ENCODE measurements at places on chromosomes 5 and 9.
A peak's percentile ranks its signal among the peaks of the same experiment; 100 is the strongest.

DNA sequence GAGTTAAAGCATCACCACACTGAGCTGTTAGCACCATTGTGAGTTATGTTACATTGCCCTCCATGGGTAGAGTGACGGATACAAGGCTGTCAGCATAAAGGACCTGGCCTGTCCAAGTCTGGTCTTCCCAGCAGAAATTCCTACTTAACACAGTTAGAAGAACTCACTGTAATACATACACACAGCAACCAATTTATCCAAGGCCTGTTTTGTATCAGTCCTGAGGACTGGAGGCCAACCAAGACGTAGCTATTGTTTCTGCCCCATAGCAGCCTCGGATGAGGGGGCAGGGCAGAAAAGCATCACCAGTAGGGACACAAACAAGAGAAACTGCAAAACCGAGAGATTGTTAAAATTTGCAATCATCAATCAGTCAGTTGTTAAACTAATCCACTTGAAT, 66.0 kb upstream of the CKMT2 start:
- DNase-seq: no peak

DNA sequence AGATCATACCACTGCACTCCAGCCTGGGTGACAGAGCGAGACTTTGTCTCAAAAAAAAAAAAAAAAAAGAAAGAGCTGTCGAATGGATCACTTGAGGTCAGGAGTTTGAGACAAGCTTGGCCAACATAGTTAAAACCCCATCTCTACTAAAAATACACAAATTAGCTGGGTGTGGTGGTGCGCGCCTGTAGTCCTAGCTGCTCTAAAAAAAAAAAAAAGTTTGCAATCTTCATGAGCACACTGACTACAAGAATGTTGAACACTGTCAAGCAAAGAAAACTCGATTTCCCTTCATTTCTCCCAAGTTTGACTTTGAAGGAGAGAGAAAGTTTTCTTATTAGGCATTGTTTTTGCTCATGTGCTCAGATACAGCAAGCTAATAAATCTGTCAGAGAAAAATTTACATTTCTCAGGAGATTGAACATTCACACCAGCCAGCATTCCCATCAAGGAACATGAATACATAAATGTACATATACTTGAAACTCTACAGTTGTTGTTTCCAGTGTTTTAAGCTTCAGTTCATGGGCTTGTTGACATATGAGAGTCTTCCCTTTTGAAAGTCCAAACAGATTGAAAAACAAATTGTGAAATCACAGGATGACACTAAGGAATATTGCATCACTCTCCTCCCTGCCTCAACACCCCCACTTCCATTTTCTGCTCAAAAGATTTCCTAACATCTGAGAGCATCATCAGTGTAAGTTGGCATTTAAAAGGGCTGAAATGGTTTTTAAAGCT, 81.8 kb downstream of the ARRDC3 start:
- peak; percentile 85 for DNase-seq

GRCh38 chr9:28101509-28101908, 528.2 kb upstream of the C9orf72 start:
- no peak for DNase-seq

DNA sequence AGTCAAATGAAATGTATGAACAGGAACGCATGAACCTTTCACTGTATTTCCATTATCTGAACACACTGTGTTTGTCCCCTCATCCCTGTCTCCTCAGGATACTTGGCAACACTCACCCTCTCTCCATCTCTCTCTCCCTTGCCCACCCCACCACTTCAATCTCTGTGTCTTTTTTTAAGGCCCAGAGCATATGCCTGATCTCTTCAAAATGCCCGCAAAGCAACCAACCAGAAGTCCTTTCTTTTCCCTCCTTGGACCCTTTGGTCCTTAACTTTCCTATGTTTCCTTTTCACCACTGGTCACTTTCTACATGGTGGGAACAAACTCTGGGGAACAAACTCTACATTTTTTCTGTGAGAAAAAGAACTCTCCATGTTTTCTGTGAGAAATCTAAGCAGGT, 3.2 kb upstream of the IRF1 start:
- no peak for DNase-seq

GRCh38 chr5:160030631-160031377, 21.9 kb downstream of the TTC1 start:
- DNase-seq: no peak

DNA sequence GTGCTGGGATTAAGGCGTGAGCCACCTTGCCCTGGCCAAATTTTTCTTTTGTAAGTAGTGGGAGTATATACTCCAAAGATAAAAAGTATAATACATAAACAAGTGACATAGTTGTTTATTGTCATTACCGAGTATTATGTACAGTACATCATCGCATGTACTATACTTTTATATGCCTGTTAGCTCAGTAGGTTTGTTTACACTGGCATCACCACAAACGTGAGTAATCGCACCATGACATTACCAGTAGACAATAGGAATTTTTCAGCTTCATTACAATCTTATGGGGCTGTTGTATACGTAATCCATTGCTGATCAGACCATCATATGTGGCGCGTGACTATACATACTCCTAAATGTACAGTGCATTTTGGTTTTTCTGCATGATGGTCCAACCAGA, 9.8 kb downstream of the SECISBP2 start:
- peak; percentile 30 for DNase-seq

DNA sequence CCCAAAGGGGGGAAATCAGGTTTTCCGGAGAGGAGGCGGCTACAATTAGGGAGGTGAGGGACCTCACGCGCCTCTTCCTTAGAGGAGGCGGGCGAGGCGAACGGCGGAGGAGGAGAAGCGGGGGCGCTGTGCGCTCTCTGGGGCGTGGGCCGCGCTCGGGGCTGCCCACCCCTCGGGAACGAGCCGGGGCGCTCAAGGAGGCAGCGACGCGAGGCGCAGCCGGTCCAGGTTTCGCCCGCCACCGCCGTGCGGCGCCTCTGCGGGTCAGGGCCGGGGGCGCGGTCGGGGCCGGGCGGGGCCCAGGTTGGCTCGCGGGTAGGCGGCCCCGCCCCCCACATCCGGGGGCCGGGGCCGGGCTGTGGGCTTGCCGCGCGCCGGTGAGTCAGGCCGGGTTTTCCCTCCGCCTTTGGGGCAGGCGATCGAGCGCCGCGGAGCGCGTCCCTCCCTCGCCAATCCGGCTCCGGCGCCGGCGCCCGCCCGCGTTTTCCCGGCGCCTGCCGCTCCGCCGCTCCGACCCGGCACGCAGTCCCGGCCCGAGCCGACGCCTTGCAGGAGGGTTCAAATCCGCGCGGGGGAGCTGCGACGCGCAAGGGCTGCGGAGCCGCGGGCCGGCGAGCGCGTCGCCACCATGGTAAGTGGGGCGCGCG, at the start of gene N4BP3:
N4BP3 (plus strand) TSS at position 392 of the 647 bp plus-strand sequence. CDS start 6,052 bp downstream, outside the sequence.
- DNase-seq: peak; percentile 42

DNA sequence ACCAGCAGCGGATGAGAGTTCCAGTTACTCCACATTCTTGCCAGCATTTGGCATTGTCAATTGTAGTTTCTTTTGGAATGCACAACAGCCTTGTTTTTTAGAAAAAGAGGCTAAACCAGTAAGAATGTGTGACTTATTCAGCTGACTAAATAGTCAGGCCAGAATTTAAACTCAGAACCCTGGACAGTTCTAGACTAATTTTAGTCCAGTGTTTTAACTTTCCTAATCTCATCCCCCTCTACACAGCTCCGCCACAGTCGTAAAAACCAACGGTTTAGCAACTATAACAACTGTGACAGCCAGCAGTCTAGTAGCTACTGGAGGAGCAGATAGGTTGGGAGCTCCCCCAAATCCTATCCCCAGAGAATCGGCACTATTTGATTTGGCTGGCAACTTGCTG, 103.7 kb downstream of the FOXD1 start:
- DNase-seq: no peak
